ENCODE measurements at places on chromosomes 2 and 18.
A peak's percentile ranks its signal among the peaks of the same experiment; 100 is the strongest.

DNA sequence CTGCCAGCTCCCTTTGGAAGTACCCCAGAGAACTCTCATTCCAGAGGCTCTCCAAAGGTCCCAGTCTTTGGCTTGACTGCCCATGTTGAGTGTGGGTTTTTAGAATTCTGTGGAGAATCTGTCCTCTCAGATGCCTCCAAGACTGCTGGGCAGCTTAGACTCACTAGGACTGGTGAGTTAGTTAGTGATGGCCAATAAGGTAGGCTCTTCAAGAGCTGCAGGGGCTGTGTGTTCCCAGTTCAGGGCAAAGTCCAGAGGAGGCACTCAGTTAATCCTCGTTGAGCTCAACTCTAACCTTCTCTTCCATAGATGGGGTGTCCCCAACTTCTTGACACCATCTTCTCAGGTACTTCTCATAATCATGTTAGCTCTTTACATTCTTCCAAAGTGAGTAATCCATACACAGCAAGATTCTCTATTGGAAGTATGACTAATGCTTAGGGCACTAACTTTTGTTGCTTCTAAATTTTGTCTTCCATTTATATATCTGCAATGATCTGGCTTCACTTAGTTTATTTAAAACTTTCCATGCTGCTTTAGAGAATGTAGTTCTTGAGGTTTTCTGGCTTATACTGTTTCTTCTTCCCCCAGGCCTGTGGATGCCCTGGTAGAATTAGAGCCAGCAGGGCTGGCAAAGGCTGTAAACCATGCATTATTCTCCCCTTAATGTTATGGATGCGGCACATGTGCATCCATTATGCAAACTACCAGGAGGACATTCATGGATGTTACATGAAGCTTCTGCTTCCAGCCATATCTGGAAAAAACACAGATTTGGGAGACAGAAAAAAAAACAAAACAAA is 88.9 kb downstream of the POLE4 start:
- no peak for DNase-seq

GRCh38 chr2:37543999-37544557 is 127.4 kb downstream of the CDC42EP3 start:
- DNase-seq, result no peak

GRCh38 chr18:11859282-11859830 is 8.1 kb downstream of the CHMP1B start:
- DNase-seq, result no peak

- DNase-seq, result no peak
Measured at GRCh38 chr2:3178578-3179031, 199.0 kb downstream of the EIPR1 start.

GRCh38 chr2:187526792-187527191 is 27.4 kb downstream of the TFPI start:
- no peak for DNase-seq

GRCh38 chr2:17520761-17521160 is 2.5 kb upstream of the RAD51AP2 start:
- no peak for DNase-seq

DNA sequence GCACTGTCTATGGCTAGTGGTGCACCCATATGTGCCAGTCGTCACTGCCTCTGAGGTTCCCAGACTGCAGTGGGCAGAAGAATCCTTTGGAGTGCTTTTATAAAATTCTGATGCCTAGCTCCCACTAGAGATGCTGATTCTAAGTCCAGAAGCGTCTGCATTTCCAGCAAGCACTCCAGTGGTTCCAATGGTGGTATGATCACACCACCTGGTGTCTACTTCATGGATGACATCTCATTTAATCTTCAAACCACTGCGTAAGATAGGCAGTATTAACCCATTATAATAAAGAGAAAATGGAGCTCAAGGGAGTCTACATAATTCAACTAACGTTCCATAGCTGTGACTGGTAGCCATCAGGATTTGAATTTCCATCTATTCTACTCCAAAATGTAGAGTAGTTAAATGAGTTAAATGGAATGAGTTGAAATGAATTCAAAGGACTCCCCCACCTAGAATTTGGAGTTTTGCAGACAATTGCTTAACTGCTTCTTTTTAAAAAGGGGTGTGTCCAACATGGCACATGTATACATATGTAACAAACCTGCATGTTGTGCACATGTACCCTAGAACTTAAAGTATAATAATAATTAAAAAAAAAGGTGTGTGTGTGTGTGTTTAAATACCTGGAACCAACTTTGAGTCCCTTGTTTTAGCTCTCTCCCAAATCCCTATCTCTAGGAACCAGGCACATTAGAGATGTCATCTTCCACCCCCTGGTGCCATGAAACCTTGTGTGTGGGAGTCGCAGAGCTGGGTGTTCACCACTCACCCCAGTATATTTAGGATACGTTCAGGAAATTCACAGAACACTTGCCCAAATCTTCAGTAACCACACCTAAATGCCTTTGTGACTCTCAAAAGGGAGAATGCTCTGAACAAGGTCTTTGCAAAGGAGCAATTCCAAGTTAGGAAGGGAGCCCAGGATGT is 14.1 kb downstream of the LAMA3 start:
- no peak for DNase-seq

DNA sequence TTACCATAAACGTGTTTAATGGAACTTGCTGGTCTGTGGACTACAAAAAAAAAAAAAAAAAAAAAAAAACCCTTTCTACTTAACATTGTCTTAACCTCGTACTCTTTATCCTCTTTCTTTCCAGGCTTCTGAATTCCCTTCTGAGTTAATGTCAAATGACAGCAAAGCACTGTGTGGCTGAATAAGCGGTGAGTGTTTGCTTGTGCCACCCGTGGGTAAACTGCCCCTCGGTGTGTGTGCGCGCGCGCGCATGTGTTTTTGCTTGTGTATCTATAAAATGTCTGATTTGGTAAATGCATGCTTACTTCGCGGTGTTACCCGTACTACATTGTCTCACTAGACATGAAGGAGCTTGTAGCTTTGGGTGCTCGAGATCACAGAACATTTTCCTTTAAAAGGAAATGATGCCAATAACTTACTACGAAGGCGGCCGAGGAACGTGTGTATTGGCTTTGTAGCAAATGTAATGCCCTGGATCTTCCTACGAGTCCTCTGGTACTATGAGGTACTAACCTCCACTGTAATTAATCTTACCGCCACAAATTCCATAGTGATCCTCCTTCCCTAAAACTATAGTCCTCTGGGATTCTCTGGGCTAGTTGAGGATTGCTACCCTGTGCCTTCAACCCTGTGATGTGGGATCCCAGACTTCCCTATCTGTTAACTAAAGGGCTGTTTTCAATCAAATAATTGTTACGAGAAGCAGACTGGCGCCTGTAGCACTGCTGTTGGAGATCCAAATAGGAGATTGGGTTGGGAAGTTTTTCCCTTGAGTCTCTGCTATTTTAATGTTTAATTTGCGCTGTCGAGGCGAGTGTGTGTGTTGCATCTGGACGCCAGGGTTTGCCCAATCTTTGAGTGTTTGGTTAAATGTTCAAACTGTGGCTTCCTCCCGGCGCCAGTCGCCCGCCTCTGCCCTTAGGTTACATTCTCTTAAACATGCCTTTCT is 1.1 kb downstream of the ID2 start:
- DNase-seq, result peak; percentile 70

DNA sequence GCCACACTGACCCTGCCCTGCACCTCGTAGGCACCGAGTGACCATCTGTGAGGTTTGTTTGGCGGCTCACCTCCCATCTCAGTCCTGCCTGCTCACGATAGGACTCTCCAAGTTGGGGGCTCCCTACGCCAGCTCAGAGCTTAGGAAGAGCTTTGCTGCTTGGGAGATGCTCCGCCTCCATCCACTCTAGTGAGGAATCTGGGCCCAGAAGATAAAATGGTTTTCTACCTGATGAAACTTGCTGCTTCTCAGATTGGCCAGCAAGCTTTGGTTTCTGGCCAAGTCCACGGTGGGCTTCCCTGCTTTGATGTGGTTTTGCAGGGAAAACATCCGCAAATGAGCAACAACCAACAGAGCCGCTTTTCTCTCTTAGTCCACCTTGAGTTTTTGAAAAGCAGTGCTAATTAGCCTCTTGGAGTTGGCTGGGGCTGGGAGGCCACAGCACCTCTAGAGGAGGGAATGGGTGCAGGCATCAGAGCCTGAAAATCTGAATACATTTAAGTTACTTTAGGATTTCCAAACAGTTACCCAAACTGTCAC is 42.2 kb downstream of the THNSL2 start:
- no peak for DNase-seq

DNA sequence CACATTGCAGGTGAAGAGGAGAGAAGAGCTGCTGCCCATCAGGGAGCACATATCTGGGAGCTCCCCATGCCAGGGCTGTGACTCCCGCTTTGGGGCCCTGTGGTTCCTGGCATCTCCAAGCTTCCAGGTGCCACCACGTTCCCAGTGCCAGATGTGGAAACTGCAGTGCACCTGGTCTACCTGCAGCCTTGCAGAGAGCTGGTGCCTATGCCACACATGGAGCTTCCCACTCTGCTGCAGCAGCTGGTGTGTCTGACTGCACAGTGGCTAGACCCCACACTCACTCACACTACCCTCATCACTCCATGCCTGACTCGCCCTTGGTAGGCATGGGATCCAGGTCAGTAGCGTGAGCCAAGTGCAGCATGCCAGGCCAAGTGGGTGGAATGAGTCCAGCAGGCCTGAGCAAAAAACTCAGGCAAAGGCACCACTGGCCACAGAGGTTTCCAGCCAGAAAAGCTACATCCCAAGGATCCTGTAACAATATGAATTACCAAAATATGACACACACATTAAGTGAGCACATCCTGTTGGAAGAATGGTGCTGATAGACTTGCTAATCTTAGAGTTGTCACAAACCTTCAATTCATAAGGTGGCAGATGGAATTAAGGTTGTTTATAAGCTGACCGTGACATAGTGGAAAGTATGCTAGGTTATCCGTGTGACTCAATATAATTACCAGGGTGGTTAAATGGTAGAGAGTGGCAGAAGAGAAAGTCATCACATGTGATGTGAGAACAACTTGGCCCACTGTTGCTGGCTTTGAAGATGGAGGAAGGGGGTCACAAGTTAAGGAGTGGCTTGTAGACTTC is 150.9 kb downstream of the EHBP1 start:
- DNase-seq, result no peak

DNA sequence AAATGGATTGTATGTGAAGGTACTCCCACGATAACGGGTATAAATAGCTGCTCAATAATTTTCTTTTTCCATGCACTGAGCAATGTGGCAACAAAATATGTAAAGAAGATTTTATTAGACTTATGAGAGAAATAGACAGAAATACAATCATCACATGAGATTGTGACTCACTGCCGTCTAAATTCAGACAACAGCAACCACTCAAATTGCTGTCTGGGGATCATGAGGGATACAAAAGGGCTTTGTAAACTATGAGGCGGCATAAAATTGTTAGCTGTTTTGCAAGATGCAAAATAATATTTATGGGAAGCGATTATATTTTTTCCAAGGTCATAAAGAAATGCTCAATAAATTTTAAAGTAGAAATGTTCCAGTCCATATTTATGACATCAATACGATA is 259.1 kb upstream of the AGAP1 start:
- no peak for DNase-seq

DNA sequence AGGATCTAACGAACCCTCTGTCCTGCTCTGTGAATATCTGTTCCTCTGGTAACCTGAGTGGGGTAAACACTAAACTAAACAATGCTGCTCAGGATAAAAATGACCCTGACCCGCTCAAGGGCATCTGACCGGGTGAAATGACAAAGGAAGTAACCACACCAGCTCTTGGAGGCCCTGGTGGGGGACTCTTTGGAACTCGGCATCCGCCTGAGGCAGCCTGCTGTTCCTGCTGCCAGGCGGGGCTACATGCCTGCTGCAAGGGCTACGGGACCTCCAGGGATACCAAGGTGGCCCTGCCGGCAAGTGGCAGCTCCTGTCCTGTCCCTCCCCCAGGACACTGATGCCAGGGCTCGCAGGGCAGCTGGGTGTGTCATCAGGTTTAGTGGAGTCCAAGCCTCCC is 273.3 kb downstream of the HDAC4 start:
- no peak for DNase-seq

DNA sequence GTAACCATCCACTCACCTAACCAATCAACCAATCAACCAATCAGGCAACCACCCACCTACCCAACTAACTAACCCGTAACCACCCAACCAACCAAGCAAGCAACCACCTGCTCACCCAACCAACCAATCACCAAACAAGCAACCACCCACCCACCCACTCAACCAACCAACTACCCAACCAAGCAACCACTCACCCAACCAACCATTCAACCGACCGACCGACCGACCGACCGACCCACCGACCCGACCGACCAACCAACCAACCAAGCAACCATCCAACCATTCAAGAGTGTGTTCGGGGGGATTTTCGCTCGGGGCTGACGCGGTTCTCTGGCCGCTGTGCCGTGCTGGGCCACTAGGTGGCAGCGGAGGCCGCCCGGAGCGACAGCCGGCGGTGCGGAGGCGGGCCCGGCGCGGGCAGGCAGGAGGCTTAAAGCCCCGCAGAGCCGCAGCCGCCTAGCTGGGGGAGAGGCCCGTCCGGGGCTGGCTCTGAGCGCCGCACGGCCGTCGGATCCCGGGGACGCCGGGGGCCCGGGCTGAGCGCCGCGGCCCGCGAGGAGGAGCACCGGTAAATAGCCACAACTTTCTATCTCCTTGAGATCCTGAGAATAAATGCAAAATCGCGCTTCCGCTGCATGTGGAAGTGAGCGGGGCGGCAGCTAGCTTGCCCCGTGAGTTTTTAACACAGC is at the start of gene MC5R:
MC5R (plus strand) TSS at position 443 of the 689 bp plus-strand sequence. CDS start 1,617 bp downstream, outside the sequence.
- DNase-seq, result peak; percentile 76

GRCh38 chr2:128510701-128511397 is 192.2 kb upstream of the HS6ST1 start:
- DNase-seq, result no peak

DNA sequence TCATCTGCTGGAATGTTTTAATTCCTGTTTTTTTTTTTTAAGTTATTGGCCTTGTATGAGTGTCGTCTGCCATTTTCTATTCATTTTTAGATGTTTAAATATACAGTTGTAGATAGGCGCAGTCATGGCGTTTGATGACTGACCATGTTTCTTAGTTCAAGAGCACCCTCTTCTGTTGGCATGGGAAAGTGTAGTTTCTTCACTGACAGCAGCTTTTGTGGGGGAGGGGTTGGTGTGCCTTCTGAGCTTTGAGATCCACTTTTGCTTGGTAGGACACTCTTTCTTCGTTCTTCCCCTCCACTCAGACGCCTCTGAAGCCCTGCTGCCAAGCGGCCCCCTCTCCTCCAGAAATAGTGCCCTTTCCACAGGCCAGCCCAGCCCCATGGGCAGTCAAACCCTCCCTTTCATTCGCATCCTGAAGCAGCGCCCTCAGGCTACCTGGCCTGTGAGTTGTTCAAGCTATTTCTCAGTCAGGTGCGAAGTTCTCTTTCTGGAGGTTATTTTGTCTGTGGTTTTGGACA is 492.0 kb downstream of the TNS1 start:
- DNase-seq, result no peak

DNA sequence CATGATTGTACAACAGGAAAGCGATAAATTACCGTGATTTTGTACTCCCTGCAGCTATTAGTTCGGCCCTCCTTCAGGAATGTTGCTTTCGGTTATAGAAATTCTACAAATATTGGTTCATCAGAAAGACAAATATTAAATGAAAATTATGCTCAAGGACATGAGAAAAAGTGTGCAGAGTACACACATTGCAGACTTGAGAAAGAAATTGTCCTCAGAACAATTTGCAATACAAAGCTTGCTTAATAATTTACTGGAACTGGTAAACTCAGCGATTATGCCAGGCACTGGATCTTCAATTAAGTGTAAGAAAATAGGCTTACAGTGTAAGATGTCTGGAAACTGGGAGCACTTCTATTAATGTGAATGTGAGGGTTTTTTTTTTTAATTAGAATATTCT is 45.9 kb downstream of the ABCG8 start:
- no peak for DNase-seq

Measured in Peyer's patch (tissue), 4 donors.